ENCODE measurements at places on chromosomes 6 and 20.

GRCh38 chr20:42193119-42193518 is 574.9 kb upstream of the CHD6 start:
- DNase-seq: no peak

GRCh38 chr20:61628480-61628879 is 376.4 kb downstream of the CDH4 start:
- DNase-seq: no peak

GRCh38 chr6:2818593-2818992 is 23.1 kb downstream of the SERPINB1 start:
- DNase-seq: peak; percentile 81

GRCh38 chr6:6884193-6884627 is 223.6 kb upstream of the RREB1 start:
- DNase-seq: no peak

GRCh38 chr6:36749829-36750489 is 52.3 kb downstream of the RAB44 start:
- DNase-seq: no peak

DNA sequence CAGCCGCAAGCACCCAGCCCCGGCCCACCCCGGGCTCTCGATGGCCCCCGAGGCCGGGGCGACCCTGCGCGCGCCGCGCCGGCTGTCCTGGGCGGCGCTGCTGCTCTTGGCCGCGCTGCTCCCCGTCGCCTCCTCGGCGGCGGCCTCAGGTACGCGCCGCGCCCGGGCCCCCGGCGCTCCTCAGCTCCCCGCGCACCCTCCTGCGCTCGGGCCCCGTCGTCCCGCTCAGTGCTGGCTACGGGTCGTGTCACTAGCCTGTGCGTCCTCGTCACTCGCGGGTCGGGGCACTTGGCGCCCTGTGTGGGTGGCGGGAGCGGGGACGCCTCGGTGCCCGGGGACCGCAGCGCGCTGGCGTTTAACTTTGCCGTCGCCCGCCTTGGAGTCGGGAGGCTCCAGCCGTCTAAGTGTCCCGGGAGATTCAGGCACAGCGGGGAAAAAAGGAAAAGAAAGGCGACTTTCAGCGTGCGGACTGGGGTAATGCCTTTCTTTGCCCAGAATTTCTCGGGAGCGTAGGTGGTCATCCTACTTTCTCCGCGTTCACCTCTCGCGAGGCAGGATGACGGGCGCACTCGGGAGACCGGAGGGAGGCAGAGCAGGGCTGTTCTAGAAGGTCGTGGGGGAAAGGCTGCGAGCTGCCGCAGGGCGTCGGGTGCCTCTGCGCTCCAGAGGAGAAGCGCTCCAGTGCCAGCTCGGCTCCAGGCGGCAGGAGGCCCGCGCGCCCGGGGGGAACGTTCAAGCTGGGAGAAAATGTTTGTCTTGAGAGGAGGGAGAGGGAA is 545 bp downstream of the FNDC1 start:
- DNase-seq: peak; percentile 26

DNA sequence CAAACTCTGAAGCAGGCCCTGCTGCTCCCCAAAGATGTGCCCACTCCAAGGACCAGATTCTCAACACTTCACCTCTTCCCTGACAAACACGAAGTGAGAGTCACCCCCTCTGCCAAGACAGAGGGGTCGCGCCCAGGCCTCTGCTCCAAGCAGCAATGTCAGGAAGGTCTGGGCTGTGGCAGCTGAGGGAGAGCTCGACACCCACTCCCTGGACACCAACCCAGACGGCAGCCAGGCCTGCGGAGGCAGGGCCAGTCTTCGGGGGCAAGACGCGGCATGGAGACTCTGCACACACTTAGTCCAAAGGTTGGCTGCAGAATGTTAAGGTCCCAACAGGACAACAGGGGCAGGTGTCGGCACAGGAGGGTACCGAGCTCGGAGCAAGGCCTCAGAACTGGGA is 144.2 kb downstream of the DLL1 start:
- no peak for DNase-seq

- no peak for DNase-seq
Observed at GRCh38 chr6:22613695-22614094, 44.3 kb downstream of the HDGFL1 start.

GRCh38 chr6:18405477-18406293 is 18.5 kb downstream of the RNF144B start:
- DNase-seq: no peak

DNA sequence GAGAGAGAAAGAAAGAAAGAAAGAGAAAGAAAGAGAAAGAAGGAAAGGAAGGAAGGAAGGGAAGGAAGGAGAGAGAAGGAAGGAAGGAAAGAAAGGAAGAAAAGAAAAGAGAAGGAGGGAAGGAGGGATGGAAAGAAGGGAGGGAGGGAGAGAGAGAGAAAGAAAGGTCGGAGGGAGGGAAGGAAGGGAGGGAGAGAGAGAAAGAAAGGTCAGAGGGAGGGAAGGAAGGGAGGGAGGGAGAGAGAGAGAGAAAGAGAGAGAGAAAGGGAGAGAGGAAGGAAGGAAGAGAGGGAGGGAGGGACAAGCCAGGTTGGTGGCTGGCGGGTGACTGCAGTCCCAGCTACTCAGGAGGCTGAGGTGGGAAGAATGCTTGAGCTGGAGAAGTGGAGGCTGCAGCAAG is 27.3 kb upstream of the ZNF184 start:
- DNase-seq: no peak

DNA sequence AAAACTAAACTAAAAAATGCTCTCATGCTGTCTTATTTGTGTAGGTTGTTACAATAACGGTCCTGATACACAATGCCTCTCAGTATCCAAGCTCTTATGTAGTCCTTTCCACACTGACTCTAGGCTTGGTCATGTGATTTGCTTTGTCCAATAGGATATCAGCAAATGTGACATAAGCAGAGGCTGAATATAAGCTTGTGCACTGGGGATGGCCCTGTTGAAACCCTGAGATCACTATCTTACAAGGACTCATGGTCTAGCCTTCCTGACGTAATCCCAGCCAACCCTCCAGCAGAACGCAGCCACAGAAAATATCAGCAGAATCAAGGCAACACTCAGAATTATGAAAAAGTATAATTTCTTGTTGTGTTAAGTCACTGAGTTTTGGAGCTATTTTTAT is 145.1 kb upstream of the CCN2 start:
- no peak for DNase-seq

GRCh38 chr6:30530014-30530413 is 26.3 kb downstream of the GNL1 start:
- peak; percentile 70 for DNase-seq

- no peak for DNase-seq
Observed at GRCh38 chr20:54665812-54666211, 190.4 kb downstream of the DOK5 start.

DNA sequence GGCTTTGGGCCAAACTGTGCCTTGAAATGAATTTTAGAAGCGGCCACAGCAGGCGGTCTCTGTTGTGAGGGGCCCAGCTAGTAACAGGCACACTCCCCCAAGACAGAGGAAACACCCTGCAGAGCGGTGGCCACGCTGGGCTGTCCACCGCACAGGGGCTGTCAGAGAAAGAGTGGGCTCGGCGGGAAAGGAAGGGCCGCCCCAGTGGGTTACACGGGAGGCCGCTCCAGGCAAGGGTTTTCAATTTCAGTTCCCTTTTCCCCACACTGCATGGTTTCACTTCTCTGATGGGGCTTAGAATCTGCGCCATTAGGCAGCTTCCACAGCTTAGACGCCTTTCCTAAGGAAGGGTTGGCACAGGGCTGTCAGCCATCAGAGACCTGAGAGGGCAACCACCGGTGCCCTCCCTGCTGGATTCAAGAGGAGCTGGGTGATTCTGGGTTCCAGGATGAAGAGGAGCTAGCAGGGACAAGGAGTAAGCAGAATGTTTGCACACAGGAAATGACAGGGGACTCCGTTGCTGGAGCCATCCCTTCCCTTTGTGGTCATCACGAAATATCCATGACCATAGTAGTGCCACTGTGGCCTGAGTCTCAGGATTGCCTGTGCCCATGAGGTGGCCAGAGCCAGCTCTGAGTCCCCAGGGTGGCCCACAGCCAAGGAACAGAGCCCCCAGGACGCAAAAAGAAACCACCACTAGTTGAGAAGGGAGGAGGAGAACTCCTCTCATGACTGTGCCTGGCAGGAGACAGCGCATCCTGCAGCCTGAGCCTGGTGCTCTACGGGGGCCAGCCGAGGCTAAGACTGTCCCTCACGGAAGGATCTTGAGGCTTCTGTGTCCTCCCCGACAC is 282.7 kb downstream of the NRN1 start:
- DNase-seq: peak; percentile 11

- DNase-seq: no peak
Observed at GRCh38 chr6:138215093-138215782, 3.1 kb downstream of the PBOV1 start.

- no peak for DNase-seq
Observed at GRCh38 chr20:5913166-5913565, 37.2 kb downstream of the TRMT6 start.

- peak; percentile 68 for DNase-seq
Observed at GRCh38 chr6:4008324-4009047, 70.5 kb downstream of the FAM217A start.

Measured in common myeloid progenitor, CD34-positive (primary cell).